ENCODE measurements at places on chromosomes 2 and 18.

GRCh38 chr2:219864154-219864553 is 236.7 kb downstream of the SLC4A3 start:
- no peak for DNase-seq

DNA sequence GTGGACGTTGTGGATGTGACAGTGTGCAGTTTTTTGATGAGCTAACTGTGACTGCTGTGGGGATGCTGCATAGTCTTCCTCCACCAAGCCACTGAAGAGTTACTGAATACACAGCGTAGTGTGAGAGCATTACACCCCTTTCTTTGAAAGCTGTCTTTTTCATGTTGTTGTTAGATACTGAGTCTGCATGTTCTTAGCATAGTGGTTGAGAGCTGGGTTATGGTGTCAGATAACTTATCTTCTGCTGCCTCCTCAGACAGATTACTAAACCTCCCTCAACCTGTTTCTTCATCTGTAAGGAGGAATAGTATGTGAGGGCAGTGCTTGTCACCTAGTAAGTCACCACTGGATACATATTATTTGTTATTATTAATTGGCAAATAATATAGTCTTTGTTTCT is 63.2 kb downstream of the CEP192 start:
- no peak for DNase-seq

DNA sequence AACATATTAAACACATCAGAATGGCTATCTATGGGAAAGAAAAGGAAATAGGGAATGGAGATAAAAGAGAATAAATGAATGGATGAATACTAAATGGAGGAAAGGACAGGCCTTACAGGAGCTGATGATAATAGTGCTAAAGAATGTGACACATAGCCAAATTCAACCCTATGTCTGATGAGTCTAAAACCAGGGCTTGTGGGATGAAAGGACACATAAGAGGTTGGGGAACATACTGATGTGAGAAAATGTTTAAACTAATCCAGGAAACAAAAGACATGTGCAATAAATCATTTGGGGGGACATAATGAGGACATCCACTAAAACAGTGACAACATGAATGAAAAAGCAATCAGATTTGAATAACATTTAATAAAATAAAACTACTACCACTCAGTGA is 120.0 kb downstream of the DYM start:
- DNase-seq = no peak

DNA sequence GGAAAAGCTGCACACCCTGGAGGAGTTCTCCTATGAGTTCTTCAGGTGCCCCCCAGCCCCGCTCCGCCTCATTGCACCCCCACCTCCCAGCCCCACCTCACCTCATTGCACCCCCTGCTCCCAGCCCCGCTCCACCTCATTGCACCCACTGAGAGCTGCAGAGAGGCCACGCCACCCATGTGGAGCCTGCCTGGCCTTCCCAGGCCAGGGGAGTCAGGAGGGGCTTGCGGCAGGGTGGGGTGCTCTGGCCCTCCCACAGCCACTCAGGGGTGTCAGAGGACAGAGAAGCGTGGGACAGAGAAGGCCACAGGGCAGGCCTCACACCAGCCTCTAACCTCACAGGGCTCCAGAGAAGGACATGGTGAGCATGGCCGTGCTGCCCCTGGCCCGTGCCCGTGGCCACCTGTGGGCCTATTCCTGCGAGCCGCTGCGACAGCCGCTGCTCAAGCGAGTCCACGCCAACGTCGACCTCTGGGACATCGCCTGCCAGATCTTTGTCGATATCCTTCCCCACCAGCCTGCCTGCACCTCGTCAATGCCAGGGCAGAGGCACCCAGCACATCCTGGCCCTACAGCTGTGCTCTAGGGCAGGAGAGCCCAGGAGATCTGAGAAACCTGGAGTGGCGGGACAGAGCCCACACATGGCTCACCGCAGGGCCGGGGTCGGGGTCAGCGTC is 15.0 kb upstream of the GPR17 start:
- no peak for DNase-seq

GRCh38 chr2:202941771-202942170 is 29.7 kb downstream of the CARF start:
- DNase-seq = no peak

DNA sequence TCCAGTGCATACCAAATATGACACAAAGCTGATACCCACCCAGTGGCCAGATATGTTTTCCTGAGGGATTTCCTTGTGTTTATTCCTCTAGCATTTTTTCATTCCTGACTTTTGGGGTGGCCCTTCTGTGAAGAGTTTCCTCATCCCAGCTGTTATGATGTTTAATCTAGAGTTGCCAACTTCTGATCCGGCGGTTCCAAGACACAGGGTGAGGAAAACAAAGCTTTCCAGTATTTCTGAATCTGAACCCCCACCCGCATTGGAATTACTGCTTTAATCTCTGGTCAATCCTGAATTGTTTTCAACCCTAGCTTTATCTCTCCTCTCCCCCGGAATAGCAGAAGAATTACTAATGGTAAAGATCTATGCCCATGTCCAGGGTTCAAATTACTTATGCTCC is 39.2 kb upstream of the PNPT1 start:
- no peak for DNase-seq

DNA sequence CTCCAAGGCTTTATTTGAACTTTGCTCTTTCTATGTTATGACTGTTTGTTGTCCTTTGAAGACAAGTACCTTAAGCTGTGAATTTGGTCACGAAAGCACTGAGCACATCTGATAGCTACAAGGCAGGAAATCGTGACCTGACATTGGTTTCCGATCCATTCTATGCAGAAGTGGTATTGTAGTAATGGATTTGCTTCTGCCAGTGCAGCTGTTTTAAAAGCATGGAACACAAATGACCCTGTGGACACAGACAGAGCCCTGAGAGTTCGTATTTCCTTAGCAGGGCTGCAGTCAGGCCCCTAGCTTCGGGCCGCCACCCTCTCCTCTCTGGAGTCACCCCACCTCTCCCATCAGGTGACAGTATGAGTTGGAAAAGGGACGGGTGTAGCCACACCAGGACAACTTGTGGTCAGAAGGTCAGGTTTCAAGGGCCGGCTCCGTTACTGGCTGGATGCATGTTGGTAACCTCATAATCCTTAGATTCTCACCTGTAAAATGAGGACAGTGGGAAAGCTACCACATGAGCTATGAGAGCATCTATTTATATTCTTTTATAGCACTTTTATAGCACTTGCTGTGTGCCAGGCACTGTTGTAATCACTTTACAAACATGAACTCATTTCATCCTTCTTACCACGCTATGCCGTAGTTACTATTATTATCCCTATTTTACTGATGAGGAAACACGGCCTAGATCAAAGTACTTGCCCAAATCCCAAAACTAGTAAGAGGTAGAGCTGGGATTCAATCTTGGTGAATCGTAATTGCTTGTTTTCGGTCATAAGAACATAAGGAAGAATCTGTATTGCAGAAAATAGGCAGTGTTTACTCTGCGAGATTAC is 70.2 kb downstream of the SPATS2L start:
- no peak for DNase-seq

DNA sequence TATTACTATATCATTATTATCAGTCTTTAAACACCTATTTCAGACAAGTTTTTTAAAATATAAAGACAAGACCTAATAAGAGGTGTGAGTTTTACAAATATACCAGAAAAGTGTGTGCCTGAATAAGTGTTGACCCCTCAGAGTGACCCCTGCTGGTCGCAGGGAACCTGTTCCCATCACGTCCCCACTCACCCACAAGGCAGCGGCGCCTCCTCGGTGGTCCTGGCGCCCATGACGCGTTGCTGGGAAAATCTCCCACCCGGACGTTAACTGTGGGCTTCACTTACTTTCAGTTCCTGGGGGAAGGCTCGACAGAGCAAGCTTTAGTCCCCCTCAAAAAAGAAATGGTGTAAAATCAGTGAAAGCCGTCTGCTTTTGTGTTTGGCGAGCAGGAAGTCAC is 93.5 kb downstream of the TMEM18 start:
- no peak for DNase-seq

- no peak for DNase-seq
These were observed 402.0 kb upstream of the LRRTM1 start for GRCh38 chr2:80706541-80706940.

DNA sequence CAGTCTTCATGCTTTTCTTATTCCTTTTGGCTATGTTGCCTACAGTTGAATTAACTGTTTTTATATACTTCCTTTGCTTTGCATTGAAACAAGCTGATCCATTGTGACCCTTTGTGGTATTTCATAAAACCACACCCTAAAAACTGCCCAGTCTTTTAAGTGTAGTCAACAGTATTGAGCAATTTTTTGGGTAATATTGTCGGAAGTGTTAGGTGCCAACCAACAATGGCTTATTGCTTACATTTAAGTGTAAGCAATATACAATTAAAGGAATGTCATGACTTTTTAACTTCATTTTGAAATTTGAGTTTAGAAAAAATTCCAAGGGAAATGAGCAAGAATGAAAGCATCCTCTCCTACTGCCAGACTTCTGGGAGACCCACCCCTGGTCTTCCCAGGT is 174.1 kb downstream of the NEDD4L start:
- DNase-seq = no peak

GRCh38 chr2:240412211-240412861 is 23.1 kb upstream of the GPC1 start:
- DNase-seq = no peak

GRCh38 chr2:73163483-73164367 is 38.6 kb upstream of the NOTO start:
- DNase-seq = peak; percentile 13

DNA sequence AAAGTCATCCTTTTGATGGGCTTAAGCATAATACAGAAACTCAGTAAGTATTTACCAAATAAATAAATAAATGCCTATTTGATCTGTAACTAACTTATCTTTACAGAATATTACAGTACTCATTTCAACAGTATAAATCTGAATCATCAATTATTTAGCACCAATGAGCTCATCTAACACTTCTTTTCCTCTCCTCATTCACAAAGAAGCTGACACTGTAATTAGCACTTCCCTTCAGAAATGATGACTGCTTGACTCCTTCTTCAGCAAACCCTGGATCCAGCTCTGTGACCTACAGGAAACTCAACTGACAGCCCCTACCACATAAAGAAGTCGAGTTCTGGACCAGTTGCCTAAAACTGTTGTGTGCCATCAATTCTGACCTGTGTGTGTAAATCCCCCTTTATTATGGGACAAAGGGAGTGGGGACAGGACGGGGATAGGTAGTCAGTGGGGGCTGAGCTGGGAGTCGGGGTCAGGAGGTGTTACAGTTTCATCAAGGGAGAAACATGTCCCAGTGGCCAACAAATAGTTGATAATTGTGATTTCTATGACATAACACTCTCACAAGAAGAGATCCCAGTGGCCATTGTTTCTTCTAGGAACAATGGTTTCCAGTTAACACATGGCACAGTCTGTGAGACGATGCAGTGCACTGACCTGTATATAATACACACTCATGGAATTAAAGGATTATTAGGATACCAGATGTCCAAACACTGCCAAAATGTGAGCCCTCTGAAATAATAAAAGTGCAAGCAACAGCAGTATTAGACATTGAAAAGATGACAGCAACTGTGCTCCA is 68.7 kb downstream of the STK39 start:
- DNase-seq = peak; percentile 15

DNA sequence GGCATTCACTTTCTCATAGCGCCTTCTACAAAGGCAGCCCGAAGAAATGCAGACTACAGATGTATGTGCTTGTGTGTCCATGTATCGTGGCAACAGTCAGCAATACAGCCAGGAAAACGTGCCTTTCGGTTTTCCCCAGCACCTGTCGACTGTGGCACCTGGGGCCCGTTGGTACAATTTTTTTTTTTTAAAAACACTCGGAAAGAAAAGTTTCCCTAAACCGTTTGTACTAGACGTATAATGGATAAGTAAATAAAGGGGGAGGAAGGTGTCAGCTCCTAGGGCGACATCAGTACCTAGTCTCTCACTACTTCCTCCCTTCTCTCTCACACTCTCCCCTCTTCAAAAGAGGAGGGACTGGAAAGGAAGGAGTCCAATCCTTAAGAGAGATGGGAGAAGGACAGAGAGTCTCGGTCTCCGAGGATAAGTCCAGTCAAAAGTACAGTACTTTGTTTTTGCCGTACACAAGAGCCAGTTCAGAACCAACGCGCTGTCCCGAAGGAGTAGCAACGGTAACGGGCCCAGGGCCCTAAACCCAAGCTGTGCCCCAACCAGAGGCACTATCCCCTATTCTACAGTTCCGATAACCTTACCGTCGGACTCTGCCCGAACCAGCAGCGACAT is 759 bp downstream of the PPP4R3B start:
- DNase-seq = peak; percentile 13

- DNase-seq = no peak
These were observed 13.1 kb upstream of the LRATD1 start for GRCh38 chr2:14619441-14619840.

DNA sequence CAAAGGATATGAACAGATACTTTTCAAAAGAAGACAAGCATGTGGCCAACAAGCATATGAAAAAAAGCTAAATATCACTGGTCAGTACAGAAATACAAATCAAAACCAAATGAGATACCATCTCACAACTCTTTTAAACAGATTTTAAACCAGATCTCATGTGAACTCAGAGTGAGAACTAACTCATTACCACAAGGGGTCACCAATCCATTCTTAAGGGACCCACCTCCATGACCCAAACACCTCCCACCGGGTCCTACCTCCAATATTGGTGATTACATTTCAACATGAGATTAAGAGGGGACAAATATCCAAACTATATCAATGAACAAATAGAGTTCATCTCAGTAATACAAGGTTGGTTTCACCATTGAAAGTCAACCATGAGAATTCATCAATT is 319.8 kb upstream of the GULP1 start:
- no peak for DNase-seq

DNA sequence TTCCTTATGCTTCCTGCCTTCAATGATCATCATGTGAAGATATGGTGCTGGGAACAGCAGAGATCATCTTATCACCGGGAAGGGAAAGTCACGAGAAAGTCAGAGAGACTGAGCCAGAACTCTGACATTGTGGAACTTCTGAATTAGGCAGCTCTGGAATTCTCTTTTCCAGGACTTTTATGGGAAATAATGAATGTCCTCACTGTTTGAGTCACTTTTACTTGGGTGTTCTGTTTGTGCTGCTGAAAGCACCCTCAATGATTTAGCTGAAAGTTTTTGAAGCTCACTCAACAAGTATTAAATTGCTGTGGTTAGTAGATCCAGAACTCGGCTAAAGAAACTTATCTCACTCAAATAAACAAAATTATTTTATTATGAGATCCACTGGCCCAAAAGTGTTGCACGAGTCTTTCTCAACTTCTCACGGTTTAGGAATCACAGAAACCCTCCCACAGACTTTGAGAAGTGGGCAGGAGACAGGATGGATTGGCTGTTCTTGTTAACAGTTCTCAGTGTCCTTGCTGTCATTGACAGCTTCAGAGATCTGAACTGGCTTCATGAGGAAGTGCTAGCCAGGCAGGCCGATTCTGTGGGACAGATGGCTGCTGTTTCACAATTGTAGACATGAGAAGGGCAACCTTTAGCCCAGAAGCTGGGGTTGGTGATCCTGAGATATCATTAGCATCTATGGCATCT is 26.4 kb upstream of the ATRAID start:
- no peak for DNase-seq

- peak; percentile 38 for DNase-seq
These were observed 25.1 kb upstream of the CREB1 start for GRCh38 chr2:207504513-207505170.

- no peak for DNase-seq
These were observed 2.9 kb downstream of the ZFAND2B start for GRCh38 chr2:219209236-219210195.
